CD4-positive, alpha-beta T cell treated with Interleukin-10 for 1 hour (primary cell): ENCODE measurements at places on chromosomes 7 and 10.

- no peak for DNase-seq
These were observed 97.2 kb downstream of the COBL start for GRCh38 chr7:51219261-51219988.

DNA sequence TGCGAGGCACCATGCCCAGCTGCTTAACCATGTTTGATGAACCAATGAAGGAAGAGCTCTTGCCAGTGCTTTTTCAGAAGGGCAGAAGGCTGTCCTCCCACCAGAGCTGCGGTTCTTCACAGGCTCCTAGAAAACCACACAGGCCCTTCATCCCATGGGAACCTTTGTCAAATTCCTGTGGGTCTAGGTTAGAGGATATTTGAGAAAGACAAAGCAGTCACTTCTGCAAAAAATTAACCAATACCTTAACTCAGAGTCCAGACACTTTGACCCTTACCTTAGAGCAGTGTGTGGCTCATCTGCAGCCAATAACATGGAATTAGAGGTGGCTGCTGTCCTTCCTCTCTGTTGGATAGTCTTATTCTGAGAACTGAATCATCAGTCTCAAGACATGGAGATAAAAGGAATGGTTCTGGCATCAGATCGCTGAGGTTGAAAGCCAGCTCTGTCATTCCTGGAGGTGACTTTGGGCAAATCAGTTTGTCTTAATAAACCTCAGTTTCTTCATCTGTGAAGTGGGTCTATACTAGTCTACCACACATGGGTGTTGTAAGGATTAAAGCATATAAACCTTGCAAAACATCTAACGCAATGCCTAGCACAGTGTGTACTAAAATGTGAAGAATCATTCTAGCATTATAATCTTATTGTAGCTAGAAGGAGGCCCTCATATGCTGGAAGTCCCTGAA, 65.1 kb upstream of the PIP4K2A start:
- DNase-seq: no peak

DNA sequence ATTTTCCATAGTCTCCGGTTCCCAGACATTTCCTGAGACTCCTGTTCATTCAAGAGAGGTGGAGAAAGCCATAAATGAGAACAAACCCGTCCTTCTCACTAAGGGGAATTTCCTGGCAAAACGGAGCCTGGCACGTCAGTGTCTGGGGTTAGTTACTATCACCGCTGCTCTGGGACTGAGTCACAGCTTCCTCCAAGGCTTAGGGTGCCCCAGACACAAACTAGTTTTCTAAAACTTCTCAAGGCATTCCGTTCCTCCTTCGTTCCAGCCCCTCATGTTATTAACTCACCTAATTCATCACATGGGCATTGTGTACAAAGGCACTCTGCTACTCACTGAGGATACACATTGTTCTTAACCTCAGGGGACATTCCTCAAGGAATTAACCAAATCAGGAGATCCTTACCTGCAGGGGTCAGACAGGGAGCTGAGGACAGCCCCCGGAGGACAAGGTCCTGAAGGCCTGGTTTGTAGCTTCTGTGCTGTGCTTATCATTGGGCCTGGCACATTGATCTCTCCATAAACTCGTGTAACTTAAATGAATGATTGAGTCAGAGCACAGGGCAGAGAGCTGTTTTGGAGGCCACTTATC, 103.0 kb upstream of the KLF6 start:
- DNase-seq: peak; percentile 88

DNA sequence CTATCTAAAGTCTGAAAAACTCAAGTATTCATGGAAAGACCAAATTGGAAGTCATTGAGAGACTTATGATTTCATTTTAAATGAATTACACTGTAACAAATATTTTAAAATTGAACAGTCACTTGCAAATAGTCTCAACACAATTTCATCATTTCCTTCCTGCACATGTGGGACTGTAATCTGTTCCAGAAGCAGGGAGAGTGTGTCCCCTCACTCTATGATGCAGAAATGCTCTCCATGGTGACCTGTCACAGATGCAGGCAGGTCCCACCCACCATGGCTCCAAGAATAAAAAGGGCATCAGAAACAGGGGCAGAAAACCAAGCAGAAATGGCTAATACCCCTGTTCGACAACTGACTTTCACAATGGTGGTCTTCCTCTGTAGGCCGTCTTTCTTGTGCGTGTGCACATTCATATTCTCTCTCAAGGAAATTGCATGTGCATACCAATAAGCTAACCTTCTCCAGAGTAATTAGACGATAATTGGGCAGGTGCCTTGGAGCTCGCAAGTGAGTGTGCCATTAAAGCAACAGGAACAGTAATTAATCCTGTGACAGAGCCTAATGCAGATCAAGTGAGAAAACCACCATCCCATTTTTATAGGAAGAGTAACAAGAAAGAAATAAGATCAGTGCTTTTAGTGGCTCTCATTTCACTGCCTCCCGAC, 170.9 kb downstream of the ZMYND11 start:
- no peak for DNase-seq

DNA sequence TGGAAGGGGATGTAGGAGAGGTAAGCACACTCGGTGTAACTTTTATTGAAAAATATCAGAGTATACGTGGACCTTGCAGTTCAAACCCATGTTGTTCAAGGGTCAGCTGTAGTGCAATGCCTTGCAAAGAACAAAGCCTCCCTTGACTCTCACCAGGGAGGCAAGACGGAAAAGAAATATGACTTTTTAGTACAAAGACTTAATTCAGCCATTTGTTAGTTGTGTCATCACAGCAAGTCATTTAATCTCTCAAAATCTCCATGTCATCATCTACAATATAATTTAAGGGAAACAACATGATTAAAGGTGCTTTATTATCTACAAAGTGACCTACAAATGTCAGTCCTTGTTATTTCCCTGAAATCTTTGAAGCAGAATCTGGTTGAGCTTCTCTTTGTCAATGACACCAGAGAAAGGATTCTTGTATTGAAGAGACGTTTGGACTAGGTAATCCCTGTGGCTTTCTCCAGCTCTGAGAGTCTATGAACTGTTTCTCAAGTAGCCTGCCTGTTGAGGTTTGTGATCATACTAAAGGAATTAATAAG, 502.8 kb downstream of the REEP3 start:
- DNase-seq: no peak

- DNase-seq: no peak
These were observed 231.9 kb downstream of the MAD1L1 start for GRCh38 chr7:2000746-2001321.

- no peak for DNase-seq
These were observed 24.5 kb downstream of the ADRB1 start for GRCh38 chr10:114068054-114068707.

DNA sequence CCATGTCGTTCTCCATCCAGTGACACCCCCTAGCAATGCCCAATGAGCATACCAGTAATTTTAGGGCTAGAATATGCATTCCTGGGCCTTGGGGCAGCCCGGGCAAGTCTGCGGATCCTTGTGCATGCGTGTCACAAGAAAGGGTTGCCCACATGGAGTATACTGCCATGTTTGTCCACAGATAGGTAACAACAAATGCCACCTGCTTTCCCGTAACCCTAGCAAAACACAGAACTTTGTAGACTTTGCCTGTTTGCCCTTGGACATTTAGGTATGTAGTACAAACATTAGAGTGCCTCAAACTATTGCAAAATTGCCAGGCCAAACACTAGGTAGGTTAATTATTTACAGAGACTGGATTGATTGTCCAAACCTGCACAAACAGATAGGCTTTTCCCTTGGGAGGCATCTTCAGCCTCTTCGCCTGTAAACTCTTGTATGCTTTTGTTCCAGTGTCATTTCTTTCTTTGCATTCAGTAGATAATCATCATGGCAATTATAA, 117.0 kb downstream of the ADCY1 start:
- no peak for DNase-seq

GRCh38 chr7:103729026-103729425, 260.4 kb downstream of the RELN start:
- DNase-seq: no peak

GRCh38 chr10:30705625-30706149, 76.1 kb upstream of the LYZL2 start:
- DNase-seq: no peak

DNA sequence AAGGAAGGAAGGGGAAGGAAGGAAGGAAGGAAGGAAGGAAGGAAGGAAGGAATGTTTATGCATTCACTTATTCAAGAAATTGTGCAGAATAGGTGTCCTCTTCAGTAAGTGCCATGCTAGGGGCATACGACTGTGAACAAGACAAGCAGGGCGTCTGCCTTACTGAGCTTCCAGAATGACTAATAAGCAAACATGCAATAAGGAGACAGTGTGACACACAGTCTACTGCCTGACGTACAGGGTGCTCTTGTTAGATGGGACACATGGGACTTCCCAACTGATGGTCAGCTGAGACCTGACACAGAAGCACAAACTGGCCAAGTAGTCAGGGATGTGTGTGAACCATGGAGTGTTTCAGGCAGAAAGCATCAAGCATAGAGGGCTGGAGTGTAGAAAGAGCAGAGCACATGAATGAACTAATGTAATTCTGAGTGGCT, 18.2 kb downstream of the DNAJC12 start:
- DNase-seq: no peak

- DNase-seq: no peak
These were observed 53.0 kb upstream of the PPP1R17 start for GRCh38 chr7:31633894-31634494.

DNA sequence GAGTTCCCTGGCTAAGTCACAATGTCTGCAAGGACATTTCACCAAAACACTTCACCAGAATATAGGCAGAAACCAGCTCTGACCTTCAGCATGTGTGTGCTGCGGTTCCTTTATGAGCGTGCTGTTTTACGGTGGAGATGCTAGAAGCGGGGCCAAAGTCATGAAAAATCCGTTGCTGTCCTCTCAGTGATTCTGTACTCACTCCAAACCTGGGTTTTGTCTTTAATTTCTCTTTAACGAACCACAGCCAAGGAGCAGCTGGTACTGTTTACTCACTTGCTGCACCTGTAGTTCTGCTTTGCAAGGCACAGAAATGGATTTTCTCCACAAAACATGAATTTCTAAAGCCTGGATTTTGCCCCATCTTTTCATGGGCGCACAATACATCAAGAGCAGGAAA, 639.9 kb downstream of the PHTF2 start:
- no peak for DNase-seq

GRCh38 chr10:7185367-7185690, 225.5 kb downstream of the SFMBT2 start:
- no peak for DNase-seq

DNA sequence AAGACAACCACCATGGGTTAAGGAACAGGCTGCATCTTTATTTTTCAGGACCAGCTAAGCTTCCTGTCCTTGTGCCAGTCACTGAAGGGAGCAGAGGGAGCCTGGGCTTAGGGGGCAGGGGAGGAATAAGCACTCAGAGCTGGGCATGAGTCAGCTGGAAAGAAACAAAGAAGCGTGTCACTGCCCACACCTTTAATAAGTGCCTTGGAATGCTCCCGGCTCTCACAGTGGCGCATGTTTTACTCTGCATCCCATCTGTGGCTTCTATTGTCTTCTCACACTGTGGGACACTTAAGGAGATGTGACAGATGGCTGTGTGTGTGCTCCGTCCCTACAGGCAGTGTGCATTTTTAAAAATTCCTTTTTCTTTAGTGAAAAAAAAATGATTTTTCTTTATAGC, 71.7 kb downstream of the MTURN start:
- no peak for DNase-seq

GRCh38 chr10:78588194-78588811, 480.5 kb upstream of the ZMIZ1 start:
- DNase-seq: no peak

DNA sequence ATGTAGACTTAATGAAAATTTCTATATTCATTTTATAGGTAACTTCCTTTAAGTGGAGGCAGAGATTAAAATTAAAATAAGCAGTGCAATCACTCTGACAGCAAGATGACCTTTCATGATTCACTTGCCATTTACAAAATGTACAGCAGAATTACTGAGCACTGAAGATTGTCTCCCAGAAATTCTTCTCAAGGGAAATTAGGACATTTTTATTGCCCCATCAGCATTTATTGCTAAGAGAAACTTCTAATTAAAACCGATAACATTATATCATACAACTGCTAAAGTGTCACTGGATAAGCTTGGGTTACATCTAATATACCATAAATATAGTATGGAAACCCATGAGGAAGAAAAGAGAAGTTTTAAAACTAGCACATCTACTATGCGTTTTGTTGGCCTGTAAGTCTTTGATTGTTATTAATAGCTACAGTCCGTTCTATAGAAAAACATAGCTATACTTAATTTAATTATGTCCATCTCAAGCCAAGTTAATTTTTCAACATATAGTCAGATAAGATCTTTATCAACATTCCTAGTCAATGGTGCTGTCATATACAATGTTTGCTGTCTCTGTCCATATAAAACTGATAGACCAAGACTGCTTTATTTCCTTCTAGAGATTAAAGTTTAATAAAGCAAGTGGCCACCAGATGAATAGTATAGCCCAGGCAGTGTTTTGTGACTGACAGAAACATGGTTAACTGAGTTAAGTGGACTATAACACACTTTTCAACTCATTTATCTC, 217.1 kb upstream of the HGF start:
- no peak for DNase-seq
